ENCODE measurements at places on chromosomes 6 and 20. TPM values are rescaled to one million over a fixed set of nuclear protein-coding genes. Genes with fewer than 3 reads are reported as not detected.

PPP1R3G gene
- total RNA-seq = 1.8 TPM

NRN1 gene
- total RNA-seq = 29.0 TPM

VGLL2 gene
- total RNA-seq = not detected

MYBL2 gene
- 12.1 TPM for total RNA-seq

MATN4 gene
- total RNA-seq = under 0.01 TPM

CTCFL gene
- total RNA-seq = not detected

METTL24 gene
- total RNA-seq = not detected

TRAPPC3L gene
- not detected for total RNA-seq

TRIM40 gene
- not detected for total RNA-seq

ACSS1 gene
- 2.6 TPM for total RNA-seq

SCUBE3 gene
- total RNA-seq = 3.3 TPM

SLC25A27 gene
- total RNA-seq = 5.9 TPM

ACTR5 gene
- 5.5 TPM for total RNA-seq

LRRC73 gene
- total RNA-seq = 0.37 TPM

SRSF12 gene
- total RNA-seq = 0.37 TPM

MEP1A gene
- total RNA-seq = not detected

Data from subcutaneous preadipocyte (primary cell).